ENCODE measurements at places on chromosomes 1 and 21. TPM values are rescaled to one million over a fixed set of nuclear protein-coding genes. Genes with fewer than 3 reads are reported as not detected.

The COL6A1 gene
- total RNA-seq, result 868 TPM

DNA sequence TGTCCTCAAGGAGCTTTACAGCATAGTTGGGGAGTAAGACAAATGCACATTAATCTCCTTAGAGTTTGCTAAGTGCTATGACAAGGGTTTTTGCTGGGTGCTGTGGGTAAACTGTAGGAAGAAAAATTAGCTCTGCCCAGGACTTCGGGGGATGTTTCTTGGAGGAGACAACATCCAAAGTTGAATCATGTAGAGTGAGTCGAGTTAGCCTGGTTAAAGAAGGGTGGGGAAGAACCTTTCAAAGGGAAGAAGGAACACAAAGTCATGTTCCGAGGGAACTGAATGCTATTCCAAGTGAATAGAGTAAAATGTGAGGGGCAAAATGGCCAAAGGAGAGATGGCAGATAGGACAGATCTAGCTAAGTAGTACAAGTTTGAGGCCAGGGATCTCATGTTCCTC is 17.1 kb downstream of the SPRTN start:
- DNase-seq, result no peak

DNA sequence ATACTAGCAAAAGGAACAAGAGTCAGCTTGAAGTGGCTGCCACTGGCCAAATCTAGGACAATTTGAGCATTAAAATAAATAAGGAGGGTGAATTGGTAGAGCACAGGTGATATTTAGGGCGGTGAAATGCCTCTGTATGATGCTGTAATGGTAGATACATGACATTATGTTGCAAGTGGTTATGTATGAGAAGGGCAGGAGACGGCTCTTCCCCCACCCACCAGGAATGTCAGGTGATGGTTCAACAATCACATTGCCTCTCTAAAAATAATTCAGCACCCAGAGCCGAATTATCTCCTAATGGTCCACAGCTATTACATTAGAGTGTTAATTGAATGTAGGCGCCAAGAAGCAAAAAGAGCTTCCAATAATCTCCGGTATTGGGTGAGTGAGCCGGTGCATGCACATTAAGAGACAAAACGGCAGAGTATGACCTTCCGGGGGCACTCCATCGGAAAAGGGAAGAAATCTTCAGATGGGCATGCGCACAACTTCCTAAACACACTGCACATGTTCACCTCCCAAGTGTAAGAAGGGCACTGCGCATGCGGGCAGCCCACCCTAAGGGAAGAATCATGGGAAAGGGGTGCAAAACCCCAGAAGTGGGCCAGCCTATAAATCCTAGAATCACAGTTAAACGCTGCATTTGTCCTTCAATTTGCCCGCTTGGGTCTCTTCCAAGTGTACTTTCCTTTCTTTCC is 6.8 kb upstream of the IFNAR1 start:
- no peak for DNase-seq

- no peak for DNase-seq
These were observed 53.9 kb upstream of the GNG4 start for GRCh38 chr1:235703506-235703905.

DNA sequence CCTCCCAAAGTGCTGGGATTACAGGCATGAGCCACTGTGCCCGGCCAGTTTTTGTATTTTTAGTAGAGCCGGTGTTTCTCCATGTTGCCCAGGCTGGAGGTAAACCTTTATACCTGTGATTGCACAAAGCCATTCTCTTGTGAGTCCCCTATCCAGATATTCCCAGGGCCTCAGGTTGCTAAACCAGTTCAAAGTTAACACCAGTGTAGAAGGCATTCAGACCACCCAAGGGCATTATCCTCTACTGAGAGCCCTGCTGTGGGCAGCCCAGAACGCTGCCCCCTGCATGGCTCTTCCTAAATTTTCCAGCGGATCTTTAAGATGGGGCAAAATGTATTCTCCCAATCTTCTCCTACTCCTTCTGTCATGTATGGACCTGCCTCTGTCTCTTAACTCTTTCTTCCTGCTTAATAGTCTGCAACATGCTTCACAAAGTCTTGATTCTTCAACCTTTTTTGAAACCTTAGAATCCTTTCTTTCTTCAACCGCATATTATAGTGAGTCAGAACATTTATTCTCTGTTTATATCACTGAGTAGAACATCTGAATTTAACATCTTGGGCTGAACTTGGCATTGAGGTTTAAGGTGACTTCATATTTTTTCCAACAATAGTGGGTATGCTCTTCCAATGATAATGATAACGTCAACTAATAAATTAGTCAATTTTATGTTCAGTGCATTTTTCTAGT is 36.0 kb downstream of the UBE4B start:
- no peak for DNase-seq

DNA sequence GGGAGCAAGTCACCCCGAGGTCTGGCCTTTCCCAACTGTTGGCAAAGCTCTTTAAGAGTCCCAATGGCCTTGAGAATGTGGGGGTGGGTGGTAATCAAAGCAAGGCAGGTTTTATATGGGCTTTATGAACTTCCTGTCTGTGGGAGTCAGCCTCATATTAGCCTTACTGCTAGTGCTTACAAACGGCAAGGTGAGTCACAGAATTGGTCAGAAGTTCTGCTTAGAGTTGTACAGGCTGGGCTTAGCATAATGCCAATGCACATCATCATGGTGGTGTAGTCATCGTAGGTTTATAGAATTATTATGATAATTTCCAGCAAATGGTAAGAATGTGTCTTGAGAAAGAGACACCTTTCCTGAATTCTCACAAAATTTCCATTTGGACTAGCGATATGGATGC is 192.7 kb upstream of the KIAA0040 start:
- peak; percentile 59 for DNase-seq

- no peak for DNase-seq
These were observed 214.0 kb downstream of the ZC3H11B start for GRCh38 chr1:219398815-219399396.
